ENCODE measurements at places on chromosomes 7 and 10. TPM values are rescaled to one million over a fixed set of nuclear protein-coding genes. Genes with fewer than 3 reads are reported as not detected.

ZNF239 gene
- total RNA-seq = 4.4 TPM

CYP3A4 gene
- total RNA-seq = 0.43 TPM

LRIT1 gene
- total RNA-seq = not detected

FAM25G gene
- total RNA-seq = not detected

CDHR1 gene
- total RNA-seq = 0.55 TPM

ITIH5 gene
- 3.1 TPM for total RNA-seq

MAGI2 gene
- 6.0 TPM for total RNA-seq

CHST3 gene
- total RNA-seq = 21.3 TPM

GRID1 gene
- total RNA-seq = 0.67 TPM

PNLIP gene
- not detected for total RNA-seq

PLXDC2 gene
- total RNA-seq = 43.6 TPM

AUTS2 gene
- 8.6 TPM for total RNA-seq

MYPN gene
- 145 TPM for total RNA-seq

OR13A1 gene
- not detected for total RNA-seq

MKX gene
- 0.63 TPM for total RNA-seq

TMUB1 gene
- 28.0 TPM for total RNA-seq

CYCS gene
- 282 TPM for total RNA-seq

NPVF gene
- total RNA-seq = not detected

HOXA10 gene
- not detected for total RNA-seq

ANKRD30A gene
- total RNA-seq = not detected

ADRB1 gene
- total RNA-seq = 32.8 TPM

UROS gene
- 54.1 TPM for total RNA-seq

BLNK gene
- 0.39 TPM for total RNA-seq

OPALIN gene
- not detected for total RNA-seq

EEPD1 gene
- total RNA-seq = 6.8 TPM

TCAF2 gene
- total RNA-seq = 1.4 TPM

RASSF4 gene
- 43.3 TPM for total RNA-seq

CALHM2 gene
- total RNA-seq = 23.8 TPM

PDZD7 gene
- total RNA-seq = 1.3 TPM

TAS2R5 gene
- not detected for total RNA-seq

XRCC2 gene
- 0.20 TPM for total RNA-seq

GRID2IP gene
- total RNA-seq = 0.28 TPM

Measured in right atrium auricular region (tissue), 2 donors.